ENCODE measurements at places on chromosomes 5 and 9. TPM values are rescaled to one million over a fixed set of nuclear protein-coding genes. Genes with fewer than 3 reads are reported as not detected.

DNA sequence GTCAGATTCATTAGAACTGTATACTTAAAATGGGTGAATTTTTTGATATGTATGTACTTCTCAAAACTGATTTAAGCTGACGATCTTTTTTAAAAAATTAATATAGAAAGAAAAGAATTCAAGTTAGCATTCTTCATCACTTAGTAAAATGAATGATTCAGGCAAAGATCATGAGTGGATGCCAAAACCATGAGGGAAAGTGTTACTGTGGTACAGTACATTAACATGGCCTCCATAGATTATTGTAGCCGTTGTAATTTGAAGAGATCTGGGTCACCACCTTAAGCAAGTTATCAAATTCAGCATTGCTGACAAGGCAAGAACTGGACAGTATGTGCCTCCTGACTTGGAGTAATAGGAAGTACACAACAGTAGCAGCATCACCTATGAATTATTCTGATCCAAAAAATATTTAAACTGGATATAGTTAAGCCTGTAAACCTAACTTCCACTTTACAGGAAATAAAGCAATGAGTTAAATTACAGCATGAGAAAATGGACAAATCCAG is 29.7 kb downstream of the C9orf85 start:
- no peak for DNase-seq
- no peaks in the 10 kb centered on the region for H3K36me3 ChIP-seq
- no peak overlapping the region for H3K27ac ChIP-seq
- H3K27me3 ChIP-seq: no peaks in the 10 kb centered on the region
- no peak overlapping the region for H3K4me3 ChIP-seq
- H3K4me1 ChIP-seq: peaks cover 6% of the 10 kb centered on the region

DNA sequence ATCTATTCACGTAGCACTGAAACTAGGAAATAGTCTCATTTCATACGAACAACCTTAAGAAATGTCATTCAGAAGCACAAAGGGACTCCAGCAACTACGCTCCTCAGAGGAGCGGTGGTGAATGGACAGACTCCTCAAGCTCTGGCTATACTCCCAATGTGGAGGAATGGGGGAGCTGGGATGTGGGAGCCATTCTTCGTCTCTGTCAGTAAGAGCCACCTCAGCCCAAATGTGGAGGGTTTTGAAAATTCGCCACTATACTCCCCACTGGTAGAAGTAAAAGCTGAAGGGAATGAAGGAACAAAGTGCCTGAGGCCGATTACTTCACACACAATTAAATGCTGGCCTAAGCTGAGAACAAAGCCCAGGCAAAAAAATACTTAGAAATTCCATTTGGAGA is 96.3 kb downstream of the ADAMTS12 start:
- H3K36me3 ChIP-seq: no peaks in the 10 kb centered on the region
- no peaks in the 10 kb centered on the region for H3K27me3 ChIP-seq
- H3K4me1 ChIP-seq: no peaks in the 10 kb centered on the region
- no peak for DNase-seq

PCDHGA9 gene
- total RNA-seq: not detected

DNA sequence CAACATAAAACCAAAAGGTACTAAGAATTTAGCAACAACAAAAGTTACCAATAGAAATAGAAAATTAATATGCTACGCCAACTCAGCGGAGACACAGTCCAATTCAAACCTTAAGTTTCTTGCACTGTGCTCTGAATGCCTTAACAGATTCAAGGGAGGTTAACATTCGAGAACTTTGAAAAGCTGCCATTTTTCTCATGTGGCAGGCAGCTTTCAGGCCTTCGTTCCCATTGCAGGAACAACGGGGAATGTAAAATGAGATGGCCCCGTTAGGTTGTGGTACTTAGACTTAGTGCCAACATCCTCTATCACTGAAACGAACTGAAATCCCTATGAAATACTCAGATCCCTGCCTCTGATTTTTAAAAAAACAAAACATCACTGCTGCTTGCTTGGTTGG is 22.4 kb downstream of the FNBP1 start:
- no peak for DNase-seq
- peaks cover 67% of the 10 kb centered on the region for H3K4me1 ChIP-seq
- peaks cover 51% of the 10 kb centered on the region for H3K36me3 ChIP-seq
- H3K27me3 ChIP-seq: no peaks in the 10 kb centered on the region
- no peak overlapping the region for H3K4me3 ChIP-seq

- no peak overlapping the region for H3K27ac ChIP-seq
- DNase-seq: no peak
Observed at GRCh38 chr5:71783891-71784290, 64.8 kb downstream of the CARTPT start.

DNA sequence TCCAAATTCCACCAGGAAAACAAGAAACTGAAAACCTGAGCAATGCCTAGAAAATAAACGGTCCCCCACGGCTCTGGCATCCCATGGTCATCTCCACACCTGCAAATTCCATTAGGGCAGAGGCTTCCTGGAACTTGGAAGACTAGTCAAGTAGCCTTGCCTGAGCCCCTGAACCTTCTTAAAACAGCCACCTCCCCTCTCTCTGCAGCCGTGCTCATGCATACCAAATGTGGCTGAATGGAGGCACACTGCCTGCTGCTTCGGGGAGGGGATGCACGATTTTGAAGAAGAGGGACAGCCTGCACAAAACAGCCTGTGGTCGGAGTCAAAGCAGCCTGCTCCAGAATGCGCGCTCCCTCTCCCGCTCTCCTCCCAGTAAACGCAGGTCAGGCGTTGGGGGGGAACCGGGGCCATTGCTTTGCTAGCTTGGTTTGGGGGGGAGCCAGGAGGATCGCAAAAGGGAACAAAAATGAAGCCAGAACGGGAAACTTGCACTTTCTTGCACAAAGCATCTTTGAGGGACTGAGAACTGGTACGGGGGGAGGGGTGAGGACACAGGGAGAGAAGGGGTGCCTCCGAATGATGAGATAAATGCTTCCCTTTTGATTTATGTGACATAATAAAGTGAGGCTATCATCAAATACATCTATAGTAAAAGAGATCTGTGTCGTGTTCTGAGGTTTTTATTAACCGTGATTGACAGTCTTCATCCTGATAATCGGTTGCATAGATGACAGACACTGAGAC is at the start of gene TRPM3:
TRPM3 (minus strand) TSS at position 347 of the 747 bp plus-strand sequence; CDS start at position 80, 267 bp downstream.
- H3K4me1 ChIP-seq: no peaks in the 10 kb centered on the region
- no peak for DNase-seq
- peaks cover 13% of the 10 kb centered on the region for H3K27me3 ChIP-seq
- no peaks in the 10 kb centered on the region for H3K36me3 ChIP-seq
- H3K4me3 ChIP-seq: no peak within 1 kb of the TSS
- H3K27ac ChIP-seq: no peak within 1 kb of the TSS

DNA sequence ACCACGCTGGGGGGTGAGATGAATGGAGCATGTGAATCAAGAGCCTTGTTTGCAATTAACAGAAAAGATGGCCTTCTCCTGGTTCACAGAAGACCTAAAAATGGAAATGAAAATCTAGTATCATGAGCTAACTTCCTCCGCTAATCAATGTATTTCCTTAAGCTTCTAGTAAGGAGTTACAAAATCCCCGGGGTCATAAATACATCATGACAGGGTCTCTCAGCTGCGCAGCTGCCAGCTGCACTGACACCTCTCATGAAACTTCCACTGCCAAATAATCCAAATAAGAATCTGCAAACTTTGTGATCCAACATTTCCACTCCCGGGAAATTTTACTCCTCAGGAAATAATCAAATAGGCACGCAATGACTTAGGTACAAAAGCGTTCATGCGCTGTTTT is 11.9 kb downstream of the MYO10 start:
- no peaks in the 10 kb centered on the region for H3K36me3 ChIP-seq
- no peak overlapping the region for H3K27ac ChIP-seq

DNA sequence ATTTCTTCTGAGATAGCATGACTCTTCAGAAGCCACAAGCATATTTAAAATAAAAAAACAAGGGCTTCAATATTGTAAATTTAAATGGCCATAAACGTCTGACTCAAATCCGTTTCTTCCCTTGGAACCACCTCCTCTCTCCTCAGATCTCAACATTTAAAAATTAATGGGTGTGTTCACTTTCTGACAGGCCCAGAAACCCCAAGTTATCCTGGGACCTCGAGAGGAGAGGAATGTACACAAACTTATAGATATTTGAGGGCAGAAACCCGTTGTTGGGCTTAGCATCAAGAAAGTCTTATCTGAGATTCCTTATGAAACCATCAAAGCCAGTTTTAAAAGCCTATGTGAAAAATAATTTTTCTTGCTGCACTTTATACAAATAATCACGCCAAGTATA is 29.2 kb downstream of the MLLT3 start:
- no peak overlapping the region for H3K4me3 ChIP-seq
- H3K27ac ChIP-seq: no peak overlapping the region
- H3K4me1 ChIP-seq: peaks cover 22% of the 10 kb centered on the region
- no peak for DNase-seq
- H3K36me3 ChIP-seq: peaks cover 56% of the 10 kb centered on the region
- H3K27me3 ChIP-seq: no peaks in the 10 kb centered on the region

FGF10 gene
- not detected for total RNA-seq

IFNB1 gene
- total RNA-seq: not detected

DNA sequence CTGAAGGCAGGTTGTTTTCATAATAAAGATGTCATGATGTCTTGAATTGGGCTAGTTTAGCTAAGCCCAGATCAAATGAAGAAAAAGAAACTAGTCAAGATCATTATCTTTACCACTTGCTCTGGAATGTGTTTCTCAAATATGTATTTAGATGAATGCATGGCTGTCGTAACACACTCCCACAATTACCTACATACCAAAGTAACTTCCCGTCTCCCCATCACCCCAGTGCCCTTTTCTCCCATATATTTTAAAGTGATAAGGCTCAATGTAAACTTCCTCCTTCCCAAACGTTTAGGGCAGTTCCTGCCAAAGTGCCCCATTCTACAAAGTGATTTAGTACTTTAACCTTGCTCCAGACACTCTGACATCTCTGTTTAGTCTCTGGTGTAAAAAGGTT is 61.4 kb downstream of the SLC1A3 start:
- H3K4me3 ChIP-seq: no peak overlapping the region
- H3K4me1 ChIP-seq: no peaks in the 10 kb centered on the region
- no peaks in the 10 kb centered on the region for H3K36me3 ChIP-seq

GRCh38 chr5:115941051-115941675 is 21.1 kb upstream of the LVRN start:
- no peak overlapping the region for H3K4me3 ChIP-seq
- peaks cover 4% of the 10 kb centered on the region for H3K27me3 ChIP-seq
- H3K36me3 ChIP-seq: no peaks in the 10 kb centered on the region

DNA sequence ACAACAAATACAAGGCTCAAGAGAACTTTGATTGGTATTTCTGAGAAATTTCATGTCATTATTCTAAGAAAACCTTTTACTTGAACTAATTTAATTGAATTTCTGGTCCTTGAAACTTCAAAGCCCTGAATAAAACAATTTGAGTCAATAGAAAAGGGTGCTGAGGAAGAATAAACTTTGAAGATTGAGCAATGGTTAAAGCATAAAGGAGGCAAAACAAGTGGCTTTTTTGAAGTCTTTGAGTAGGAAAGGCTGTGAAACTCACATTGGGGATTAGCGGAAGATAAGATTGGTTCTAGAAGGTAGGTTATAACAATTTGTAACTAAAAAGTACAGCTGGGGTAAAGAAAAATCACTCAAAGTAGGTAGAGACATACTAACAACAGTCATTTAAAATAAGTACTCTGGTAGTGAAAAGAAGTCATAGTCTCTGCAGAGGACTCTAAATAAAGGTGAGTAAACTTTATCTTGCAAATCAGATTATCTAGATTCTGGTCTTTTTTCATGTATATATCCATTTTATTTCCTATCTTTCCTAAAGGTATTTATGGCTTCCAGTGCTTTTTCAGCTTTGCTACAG is 6.4 kb upstream of the PLPP1 start:
- H3K36me3 ChIP-seq: no peaks in the 10 kb centered on the region
- H3K4me1 ChIP-seq: peaks cover 45% of the 10 kb centered on the region
- DNase-seq: no peak
- H3K4me3 ChIP-seq: peak overlapping the region; percentile 37
- no peaks in the 10 kb centered on the region for H3K27me3 ChIP-seq
